ENCODE measurements at places on chromosomes 5 and 9.

- no peak for DNase-seq
These were observed 657.4 kb downstream of the BRINP1 start for GRCh38 chr9:118711843-118712242.

- no peak for DNase-seq
These were observed 29.2 kb upstream of the PANK3 start for GRCh38 chr5:168608386-168608785.

DNA sequence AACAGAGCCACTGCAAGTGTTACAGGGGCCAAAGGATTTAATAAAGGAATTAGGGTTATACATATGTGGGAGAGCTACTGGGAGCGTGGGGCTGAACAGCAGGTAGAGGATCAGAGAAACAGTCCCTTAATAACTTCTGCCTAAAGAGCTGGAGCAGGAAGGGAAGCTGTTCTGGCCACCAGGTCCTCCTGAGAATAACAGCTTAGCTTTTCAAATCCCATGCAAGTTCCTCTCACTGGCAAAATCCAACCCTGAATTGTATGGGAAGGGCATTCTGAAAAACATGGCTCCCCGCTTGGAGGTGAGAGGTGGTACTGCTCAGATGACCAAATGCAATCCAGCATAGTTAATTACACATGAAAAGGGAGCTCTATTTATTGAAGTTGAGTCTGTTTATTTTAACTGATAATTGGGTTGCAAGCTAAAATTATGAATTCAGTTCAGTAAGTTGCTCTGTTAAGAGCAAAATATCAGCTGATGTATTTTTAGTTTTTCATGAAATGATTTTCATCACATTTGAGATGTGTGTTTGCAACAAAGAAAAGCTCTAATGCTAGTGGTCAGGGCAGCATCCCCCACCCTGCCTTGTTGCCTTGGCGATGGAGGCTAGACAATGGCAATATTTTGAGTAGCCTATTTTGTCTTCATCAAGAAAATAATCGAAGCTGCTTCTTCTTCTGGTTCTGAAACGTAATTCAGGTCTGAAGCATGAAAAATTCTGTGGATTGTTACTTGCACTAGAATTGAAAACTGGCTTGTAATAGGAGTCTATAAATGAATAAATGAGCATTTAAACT is 58.4 kb upstream of the SH3GL2 start:
- no peak for DNase-seq

GRCh38 chr5:66351813-66352212 is 207.7 kb downstream of the SREK1 start:
- DNase-seq, result no peak

DNA sequence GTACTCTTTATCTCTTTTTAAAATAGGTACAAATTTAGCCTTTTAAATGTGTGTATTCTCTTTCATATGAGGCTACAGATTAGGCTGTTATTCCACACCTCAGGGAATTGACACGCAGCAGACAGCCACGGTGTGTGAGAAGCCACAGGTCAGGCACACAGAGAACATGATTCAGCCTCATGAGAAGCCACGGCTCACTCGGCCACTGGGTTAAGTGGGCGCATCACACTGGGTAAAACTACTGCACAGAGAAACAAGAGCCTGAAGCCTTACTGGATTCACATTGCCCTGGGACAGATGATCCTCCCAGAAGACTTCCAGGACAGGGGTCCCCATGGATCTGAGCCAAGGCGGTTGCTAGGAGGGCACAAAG is 28.2 kb downstream of the LPCAT1 start:
- DNase-seq, result no peak

- DNase-seq, result no peak
These were observed 172.3 kb downstream of the PAPPA start for GRCh38 chr9:116325924-116326323.

DNA sequence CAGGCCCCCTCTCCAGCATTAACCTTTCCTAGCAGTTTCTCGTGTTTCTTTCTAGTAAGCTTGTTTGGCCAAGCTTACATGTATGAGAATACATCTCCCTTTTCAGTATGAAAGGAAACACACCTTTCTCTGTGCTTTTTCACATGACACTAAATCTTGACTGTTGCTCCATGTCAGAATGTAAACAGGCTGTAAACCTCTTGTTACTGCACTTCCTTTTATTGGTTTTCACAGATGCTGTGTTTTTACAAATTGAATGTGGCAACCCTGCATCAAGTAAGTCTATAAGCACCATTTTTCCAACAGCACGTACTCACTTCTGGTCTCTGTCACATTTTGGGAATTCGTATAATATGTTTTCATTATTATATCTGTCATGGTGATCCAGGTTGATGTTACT is 2.2 kb upstream of the CANX start:
- DNase-seq, result no peak

GRCh38 chr5:80960531-80961375 is 590 bp downstream of the RASGRF2 start:
- no peak for DNase-seq

DNA sequence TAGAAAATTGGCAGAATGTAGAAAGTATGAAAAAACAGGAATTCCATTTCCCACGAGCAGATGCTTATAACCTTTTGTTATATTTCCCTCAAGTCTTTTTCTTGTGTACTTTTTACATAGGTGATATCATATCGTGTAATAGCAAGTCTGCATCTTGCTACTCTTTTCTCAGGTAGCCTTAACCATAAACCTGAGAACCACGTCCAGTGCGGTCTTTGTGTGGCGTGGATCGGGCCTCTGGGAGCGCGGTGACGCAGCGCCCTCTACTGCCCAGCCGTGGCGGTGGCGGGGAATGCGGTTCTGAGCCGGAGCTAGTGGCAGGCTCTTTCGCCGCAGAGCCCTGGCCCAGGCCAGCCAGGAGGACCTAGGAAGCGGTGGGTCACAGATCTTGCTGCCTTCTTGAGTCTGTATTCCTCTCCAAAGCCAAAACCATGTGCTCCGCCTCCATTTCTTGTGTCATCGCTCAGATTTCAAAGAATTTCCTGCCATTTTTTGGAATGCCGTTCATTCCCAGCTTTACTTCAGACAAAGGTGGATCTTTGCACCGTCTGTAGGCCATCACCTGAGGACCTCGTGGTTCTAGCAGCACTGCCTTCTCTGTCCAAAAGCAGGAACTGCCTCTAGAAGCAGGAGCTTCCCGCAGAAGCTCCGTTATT is 71.9 kb downstream of the MVB12B start:
- no peak for DNase-seq

- no peak for DNase-seq
These were observed 55.9 kb upstream of the MYO10 start for GRCh38 chr5:16992006-16992405.

GRCh38 chr5:111530298-111530740 is 18.0 kb upstream of the STARD4 start:
- no peak for DNase-seq

- no peak for DNase-seq
These were observed 167.7 kb downstream of the CCDC192 start for GRCh38 chr5:127870914-127871313.

DNA sequence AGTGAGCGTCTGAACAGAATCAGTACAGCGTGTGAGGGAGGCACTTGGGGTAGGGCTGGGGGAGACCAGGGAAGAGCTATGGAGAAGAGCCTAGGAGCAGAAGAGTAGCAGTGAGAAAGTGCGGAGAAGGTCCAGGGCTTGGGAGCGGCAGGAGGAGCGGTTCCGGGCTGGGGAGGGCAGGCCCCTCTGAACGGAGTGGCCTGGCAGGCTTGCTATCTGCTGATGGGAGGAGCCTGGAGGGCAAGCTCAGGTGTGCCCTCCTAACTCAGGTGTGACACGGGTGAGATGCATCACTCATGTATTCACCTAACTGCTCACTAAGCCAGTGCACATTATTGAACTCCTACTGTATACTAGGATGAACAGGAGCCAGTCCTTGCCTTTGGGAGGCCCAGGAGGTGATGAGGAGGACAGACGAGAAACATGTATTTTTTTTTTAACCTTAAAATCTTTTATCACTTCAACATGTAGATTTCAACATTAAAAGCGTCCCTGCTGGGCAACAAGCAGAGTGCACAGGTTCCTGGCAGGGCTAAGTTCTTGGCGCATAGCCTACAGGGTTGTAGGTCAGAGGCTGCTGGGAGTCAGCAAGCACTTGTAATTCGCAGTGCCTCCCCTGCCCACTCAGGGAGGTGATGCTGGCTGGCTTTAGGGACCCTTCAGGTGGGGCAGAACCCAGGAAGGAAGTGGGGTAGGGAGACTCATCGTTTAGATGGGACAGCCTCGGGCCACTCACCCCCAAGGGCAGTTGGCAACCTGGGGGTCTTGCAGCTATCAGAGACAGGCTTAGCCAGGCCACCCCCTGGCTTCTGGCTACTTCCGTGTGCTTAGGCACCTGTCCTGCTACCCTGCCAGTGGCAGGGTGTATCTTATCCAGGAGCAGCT is 55.5 kb downstream of the TMOD1 start:
- DNase-seq, result no peak

GRCh38 chr5:80064124-80064523 is 29.0 kb downstream of the THBS4 start:
- no peak for DNase-seq

DNA sequence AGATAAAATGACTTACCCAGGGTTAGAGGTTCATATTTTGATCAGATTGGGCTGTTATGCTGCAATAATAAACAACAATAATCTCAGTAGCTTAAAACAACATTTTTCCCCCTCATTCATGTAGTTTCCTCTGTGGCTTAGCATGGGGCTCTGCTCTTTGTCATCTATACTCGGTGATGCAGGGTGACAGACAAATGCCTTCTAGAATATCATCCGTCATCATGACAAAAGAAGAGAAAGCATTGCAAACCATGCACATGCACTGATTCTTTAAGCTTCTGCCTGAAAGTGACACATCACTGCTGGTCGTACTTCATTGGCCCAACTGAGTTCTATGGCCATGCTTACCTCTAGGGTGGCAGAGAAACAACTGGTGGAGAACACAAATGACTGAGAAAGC is 58.8 kb upstream of the MAMDC2 start:
- DNase-seq, result no peak

DNA sequence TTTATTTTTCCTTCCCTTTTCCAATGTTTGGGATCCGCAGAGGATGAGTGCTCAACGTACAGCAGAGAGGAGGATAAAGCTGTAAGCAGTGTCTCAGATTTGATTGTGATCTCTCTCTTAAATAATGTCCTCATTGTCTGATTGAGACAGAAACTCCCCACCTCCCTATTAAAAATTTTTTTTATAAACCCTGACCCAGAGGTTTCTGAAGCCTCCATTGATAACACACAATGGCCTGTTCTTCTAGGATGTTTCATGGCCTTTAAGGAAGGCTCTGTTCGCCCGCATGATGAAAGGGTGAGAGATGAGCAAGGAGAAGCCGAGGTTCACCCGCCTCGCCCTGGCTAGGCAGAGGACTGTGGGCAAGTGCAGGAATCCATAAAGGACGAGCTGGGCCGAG is 138.2 kb upstream of the GAS1 start:
- no peak for DNase-seq

DNA sequence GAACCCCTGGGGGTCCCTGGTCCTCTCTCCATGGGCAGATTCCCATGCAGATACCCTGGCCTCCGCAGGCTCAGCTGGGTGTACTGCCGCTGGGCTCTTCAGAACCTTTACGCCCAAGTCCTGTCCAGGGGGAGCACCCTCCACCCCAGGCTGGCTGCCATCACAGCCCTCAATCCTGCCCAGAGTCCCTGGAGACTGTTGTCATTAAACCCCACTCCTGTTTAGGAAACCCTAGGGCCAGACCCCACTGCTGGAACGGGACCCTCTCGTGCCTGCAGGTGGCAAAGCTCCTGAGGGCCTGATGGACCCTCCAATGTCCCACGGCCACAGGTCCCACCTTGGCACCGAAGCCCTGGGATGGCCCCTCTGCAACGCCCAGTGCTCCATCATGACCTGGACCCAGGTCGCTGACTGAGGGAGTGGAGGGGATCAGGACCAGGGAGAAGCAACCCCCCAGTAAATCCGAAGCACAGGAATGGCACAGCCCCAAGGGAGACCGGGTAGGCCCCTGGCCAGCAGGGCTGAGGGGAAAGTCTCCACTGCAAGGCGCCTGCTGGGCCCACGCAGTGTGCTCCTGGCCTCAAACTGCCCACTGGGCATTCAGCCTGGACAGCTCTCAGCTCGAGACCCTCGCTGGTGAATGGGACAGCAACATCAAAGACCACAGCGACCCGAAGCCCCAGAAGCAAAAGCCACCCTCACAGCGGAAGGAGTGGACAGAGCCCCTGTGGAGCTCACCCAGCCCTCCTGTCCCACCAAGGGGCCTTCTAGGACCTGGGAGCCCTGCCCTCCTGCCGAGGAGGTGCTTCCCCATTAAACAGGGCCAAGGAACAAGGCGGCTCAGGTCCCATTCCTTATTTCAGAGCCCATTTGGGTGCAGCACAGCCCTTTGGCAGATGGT is 8.3 kb downstream of the ZDHHC11B start:
- no peak for DNase-seq

- DNase-seq, result no peak
These were observed 4.0 kb downstream of the SRP19 start for GRCh38 chr5:112865128-112865527.

DNA sequence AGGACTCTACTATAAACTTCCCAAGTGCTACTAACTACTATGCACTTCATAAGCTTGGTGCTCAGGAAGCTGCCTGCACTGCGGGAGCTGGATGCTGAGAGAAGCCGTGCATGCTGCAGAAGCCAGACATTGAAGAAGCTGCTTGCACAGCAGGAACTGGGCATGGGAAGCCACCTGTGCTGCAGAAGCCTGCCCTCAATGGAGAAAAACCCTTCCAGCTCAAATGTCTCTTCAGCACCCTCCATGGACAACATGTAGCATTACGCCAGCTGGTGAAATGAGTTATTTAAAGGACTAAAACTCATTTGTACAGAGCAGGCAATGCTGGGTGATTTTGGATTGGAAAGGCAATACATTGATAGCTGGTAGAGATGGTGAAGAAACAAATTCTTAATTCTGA is 247.2 kb downstream of the KIF4B start:
- DNase-seq, result peak; percentile 5

GRCh38 chr5:38923661-38924451 is 78.0 kb downstream of the OSMR start:
- no peak for DNase-seq

DNA sequence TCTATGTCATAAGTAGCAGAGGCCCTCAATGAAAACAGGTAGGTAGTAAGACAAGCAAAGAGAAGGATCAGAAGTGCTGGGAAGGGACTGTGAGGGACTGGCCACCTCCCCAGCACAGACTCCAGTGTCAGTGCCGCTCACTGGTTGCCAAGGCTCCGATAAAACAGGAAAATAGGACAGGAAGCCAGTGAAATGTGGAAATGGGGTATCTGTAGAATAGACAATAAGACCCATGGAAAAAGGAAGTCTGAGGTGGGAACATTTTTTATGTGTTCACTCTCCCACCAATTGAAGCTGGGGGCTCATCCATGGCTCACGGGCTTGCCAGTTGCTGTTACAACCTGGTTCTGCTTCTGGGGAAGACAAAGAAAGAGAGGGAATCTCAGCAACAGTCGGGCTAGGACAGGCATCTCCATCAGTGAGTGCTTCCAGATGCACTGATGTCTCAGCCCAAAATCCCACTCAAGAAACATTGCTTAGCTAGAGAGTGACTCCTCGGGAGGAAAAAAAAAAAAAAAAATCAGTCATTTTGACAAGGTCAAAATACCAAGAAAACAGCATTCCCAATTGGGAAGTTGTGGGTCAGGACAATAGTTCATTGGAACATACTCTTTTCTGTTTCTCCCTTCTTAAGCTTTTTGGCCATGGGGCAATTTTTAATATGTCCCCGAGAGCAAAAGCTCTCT is 27.6 kb upstream of the NFIB start:
- no peak for DNase-seq
